DMS153 (cell line): ENCODE measurements at places on chromosomes 2 and 18.

- no peak for DNase-seq
Measured at GRCh38 chr2:212926940-212927339, 224.5 kb downstream of the IKZF2 start.

DNA sequence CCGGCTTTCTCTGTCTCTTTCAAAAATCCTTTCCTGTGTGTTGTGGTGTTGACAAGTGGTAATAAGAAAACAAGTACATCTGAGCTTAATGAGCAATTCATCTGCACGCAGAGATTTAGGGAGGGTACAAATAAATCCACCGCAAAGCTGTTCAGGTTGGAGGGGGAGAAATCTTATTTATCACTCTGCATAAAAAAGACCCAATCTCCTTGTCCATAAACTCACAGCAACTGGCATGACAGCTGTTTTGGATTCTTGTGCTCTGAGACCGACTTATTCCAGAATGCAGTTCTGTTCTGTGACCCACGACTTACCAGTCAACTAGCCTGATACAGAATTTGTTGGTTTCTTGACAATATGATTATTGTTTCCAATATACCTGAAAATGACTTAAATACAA, 380.1 kb downstream of the SOX11 start:
- no peak for DNase-seq

- no peak for DNase-seq
Measured at GRCh38 chr2:15912203-15912602, 28.1 kb upstream of the MYCN start.

GRCh38 chr2:187842978-187843847, 289.0 kb upstream of the TFPI start:
- no peak for DNase-seq

DNA sequence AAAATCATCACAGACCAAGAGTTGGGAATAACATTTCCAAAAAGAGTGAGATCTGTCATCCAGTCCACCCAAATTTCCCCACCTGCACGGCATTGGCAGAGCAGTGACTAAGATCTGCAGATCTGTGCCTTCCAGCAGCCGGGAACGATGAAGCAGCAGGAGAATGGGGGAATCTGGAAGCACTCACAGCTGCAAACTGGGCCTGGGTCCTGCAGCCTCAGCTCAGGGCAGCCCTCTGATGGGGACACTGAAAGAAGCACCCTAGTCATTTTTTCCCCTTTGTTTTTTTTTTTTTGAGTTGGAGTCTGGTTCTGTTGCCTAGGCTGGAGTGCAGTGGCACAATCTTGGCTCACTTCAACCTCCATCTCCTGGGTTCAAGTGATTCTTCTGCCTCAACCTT, 4.4 kb upstream of the SAG start:
- no peak for DNase-seq
